ENCODE measurements at places on chromosomes 1 and 21. TPM values are rescaled to one million over a fixed set of nuclear protein-coding genes. Genes with fewer than 3 reads are reported as not detected.

Gene EVA1B
- total RNA-seq, result 40.4 TPM

DNA sequence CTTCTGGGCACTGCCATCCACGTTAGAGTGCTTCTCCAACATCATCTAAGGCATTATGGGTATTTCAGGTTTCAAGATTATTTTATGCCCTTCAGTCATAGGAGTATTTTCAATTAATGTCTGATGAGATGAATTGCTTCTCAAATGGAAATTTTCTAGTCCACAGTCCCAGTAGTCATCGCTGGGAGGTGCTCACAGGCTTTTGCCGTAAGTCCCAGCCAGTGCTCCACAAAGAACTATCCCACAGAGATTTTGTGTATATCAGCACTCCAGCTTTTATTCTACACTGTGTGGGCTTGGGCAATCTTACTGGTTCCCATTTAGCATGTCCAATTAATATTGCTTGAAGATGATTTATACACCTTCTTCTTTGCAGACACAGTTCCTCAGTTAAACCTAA, 61.0 kb downstream of the SMYD2 start:
- no peaks in the 10 kb centered on the region for H3K36me3 ChIP-seq
- no peak overlapping the region for H3K27ac ChIP-seq
- H3K4me3 ChIP-seq, result no peak overlapping the region

- H3K27me3 ChIP-seq, result no peaks in the 10 kb centered on the region
Measured at GRCh38 chr1:3570066-3570986, 41.0 kb downstream of the MEGF6 start.

DNA sequence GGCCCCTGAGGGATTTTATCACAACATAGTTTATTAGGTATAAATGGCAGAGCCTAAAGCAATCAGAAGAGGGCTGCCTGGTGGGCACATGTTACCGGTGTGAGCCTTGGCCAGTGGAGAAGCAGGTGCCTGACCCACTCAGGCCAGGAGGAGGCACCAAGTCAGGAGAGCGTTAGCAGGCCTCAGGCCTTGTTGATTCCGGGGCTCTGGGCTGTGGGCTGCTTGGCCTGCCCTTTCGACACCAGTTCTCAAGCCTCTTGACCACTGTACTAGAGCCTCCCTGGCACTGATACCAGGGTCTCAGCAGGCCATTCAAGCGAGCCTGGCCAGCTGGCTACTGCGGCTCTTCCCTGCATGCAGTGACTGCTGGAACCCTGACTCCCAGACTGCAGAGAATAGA, 20.8 kb downstream of the CLDN14 start:
- no peaks in the 10 kb centered on the region for H3K27me3 ChIP-seq
- DNase-seq, result no peak
- no peaks in the 10 kb centered on the region for H3K36me3 ChIP-seq
- H3K4me3 ChIP-seq, result no peak overlapping the region
- H3K4me1 ChIP-seq, result peaks cover 8% of the 10 kb centered on the region
- peak overlapping the region; percentile 45 for H3K27ac ChIP-seq

Data from cardiac muscle cell (in vitro differentiated cells and primary cell).